Stromal cell of bone marrow (primary cell): ENCODE measurements at places on chromosomes 7 and 10.
A peak's percentile ranks its signal among the peaks of the same experiment; 100 is the strongest.

GRCh38 chr7:27329909-27330308 is 87.3 kb downstream of the EVX1 start:
- no peak for DNase-seq

DNA sequence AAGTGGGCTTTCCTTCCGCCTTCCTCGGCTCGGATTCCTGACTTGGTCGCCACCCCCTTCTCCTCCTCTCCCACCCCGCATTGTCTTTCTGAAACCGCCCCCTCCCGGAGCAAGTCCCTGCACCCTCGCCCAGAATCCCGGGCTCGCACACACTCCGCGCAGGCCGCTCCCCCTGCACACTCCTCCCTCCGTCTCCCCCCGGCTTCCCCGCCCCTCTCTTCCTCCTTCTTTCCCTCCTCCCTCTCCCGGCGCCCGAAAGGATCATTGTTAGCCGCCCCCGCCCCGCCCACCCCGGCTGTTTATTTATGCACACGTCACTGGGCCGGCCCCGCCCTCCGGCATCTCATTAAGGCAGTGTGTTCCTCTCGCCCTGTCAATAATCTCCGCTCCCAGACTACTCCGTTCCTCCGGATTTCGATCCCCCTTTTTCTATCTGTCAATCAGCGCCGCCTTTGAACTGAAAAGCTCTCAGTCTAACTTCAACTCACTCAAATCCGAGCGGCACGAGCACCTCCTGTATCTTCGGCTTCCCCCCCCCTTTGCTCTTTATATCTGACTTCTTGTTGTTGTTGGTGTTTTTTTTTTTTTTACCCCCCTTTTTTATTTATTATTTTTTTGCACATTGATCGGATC is at the start of gene TCF7L2:
TCF7L2 (plus strand) TSS at position 373 of the 633 bp plus-strand sequence. CDS start 510 bp downstream, outside the sequence.
- DNase-seq: peak; percentile 96

- no peak for DNase-seq
These were observed 2.0 kb downstream of the SUN1 start for GRCh38 chr7:834277-834676.

DNA sequence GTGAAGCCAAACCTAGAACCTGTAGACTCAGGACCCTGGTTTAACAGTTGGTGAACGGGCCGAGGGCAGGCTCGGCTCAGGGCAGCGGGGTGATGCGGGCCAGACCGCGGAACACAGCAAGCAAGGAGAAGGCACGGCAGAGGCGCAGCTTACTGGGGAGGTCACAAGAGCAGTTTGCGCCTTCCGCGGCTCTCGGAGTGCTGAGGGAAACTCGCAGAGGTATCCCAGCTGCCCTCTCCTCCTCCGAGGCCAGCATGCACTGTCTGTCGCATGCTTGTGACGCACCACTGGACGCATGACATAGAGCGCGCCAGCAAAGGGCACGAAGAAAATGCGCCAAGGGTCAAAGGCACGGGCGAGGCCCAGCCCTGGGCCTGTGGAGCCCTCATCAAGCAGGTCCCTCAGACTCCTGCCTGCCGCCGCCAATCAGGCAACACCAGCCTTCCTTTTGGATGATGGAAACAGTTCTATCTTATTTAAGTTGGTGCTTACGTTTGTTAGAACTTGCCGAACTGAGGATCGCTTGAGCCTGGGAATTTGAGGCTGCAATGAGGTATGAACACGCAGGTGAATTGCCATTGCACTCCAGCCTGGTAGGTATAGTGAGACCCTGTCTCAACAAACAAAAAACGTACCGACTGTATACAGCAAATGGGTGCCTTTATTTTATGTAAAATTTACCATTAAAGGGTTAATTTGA is 574.3 kb upstream of the GHITM start:
- no peak for DNase-seq

- DNase-seq: no peak
These were observed 400.1 kb upstream of the ETV1 start for GRCh38 chr7:14389595-14389994.

DNA sequence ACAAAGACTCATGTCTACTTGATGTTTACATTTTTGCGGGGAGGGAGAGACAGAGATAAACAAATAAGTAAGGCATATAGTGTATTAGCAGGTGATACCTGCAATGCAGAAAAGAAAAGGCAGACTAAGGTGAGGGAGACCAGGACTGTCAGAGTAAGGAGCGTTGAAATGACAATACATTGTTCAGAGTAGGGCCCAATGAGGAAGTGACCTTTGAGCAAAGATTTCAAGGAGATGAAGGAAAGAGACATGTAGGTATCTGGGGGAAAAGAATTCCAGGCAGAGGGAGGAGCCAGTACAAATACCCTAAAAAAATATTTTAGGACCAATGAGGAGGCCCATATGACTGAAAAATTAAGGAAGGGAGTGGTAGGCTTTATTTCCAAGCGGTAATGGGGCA is 162.7 kb upstream of the PRSS1 start:
- DNase-seq: no peak

DNA sequence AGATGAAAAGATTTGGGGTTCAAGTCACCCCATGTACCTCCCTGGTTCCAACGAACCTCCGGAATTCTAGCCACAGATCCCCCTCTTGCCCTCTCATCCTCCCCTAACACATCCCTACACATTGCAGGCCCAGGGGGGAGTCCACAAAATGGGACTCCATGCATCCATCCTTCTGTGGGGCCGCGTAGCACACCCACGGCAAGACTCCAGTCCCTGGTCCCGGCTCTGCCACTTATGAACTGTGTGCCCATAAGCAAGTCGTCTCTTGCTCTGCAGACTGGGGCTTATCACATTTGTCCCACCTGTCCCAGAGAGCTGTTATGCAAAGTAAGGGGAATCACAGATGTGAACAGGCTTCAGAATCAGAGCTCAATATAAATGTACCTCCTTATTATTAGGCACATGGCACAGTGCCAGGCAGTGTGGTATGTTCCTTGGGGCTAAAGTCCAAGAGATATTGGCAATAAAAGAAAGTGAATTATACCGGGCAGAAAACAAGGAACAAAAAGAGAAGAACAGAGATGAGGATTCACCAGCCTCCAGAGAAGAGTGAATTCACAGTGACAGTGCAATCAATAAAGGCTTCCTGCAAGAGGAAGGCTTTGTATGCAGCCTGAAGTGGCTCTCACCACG is 73.9 kb downstream of the KCNMA1 start:
- DNase-seq: no peak

- no peak for DNase-seq
These were observed 35.2 kb downstream of the ATXN7L1 start for GRCh38 chr7:105840981-105841749.

DNA sequence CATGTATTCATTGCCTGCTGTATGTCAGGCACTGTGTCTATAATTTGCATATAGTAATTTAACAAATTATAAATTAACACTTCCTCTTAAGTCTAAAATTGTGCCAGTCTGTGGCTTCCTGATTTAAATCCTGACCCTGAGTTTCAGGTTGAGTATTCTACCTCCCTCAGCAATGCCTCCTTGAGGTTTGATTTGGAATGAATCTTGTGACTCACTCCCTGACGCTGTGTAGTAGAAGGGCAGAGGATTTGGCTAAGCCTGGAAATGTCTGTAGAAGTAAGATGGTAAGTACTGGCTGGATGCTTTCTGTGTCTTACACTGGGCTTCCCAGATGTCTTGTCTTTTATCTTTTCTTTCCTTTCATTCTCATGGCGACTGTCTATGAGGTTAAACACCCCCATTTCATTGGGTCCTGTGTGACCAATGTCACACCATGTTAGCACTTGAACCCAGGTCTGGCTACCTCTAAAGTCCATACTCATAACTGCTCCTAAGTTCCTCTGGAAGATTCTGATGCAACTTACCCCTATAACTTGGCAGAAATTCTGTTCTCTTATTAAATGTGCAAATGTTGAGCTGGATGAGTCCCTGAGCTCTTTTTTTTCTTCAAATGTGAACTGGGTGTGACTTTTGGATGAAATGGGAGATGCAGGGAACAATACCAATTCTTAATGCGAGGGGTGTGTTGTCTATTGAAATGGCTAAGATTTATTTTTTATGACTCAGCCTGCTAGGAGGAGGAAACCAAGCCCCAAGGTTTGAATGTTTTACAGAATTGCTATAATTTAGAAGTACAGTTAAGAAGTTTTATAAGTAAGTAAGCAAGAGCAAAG is 48.5 kb downstream of the PLCE1 start:
- peak; percentile 81 for DNase-seq

DNA sequence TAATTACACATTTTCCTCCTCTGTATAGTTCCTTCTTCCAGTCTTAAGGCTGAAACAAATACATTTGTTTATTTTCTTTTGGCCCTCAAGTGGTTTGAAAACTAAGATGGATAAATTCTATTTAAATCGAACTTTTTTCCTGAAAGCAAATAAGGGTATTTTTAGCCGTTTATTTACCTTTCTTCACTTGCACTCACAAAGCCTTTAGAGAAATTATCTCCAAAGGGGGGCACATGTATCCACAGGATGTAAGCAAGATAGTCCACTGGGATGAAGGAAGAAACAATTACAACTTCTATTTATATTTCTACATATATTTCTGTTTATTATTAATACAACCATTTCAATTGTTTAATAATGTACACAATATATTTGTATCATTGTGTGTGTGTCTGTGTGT is 10.2 kb downstream of the CPA4 start:
- DNase-seq: no peak

- peak; percentile 15 for DNase-seq
These were observed 27.9 kb upstream of the PWWP2B start for GRCh38 chr10:132368881-132369635.

DNA sequence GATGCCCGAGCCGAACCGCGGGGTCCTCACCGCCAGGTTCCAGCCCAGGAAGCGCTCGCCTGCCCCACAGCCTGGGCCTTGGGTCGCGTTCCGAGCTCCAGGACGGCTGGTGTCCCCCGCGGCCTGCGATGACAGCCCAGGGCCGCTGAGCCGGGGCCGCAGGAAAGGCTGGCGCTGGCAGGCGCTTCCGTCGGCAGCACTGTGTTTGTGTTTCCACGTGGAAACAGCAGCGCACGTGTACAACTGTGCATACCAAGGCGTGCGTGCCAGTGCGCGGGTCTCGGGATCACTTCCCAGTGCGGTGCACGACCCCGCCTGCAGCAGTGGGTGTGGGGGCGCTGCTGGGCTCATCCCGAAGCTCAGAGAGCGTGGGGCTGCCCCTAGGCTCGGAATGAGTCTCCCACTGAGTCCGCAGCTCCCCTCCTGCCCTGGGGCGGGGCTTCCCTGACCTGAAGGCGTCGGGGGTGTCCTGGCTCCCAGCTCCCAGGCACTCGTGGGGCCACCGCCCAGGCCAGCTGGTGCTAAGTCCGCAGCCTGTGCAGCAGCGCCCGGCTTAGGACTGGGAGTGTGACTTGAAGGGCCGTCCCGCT is 17.2 kb downstream of the AP5Z1 start:
- DNase-seq: no peak

- DNase-seq: no peak
These were observed 77.9 kb upstream of the ABLIM1 start for GRCh38 chr10:114735946-114736345.

DNA sequence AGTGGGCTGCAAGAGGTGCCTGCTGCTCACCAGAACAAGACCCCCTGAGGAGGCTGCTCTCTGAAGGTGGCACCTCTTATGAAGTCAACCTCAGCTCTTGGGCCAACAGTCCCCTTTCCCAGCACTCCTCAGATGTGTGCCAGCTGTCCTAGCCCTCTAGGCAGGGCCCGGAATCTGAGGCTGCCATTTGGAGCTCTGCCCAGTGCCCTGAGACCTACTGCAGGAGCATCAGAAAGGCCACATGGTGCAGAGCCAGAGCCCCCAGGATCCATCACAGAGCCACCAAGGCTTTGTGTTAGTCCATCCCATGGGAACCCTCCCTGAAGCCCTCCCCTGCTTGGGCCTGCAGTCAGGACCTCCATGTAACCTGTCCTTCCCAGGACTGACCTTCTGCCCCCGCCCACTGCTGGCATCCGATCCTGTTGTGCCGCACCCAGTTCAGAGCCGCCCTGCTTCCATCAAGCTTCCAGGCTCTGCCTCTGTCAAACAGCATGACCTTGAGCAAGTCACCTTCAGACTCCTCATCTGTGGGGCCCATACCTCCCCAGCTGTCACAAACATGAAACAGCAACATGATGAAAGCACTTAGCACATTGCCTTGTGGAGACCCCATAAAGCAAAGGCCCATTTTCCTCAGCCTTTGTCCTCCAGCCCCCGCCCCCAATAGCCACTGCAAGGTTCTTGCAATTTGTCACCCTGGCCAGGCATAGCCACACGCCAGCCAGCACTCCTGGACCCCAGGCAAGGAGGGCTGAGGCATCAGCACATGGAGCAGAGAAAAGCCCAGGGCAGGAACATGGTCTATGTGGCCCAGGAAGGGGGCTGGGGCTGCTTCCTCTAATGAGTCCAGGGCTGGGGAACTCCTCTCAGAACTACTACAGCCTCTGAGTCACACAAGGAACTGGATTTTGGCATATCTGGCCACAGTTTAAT is 51.7 kb downstream of the GRID1 start:
- DNase-seq: no peak

DNA sequence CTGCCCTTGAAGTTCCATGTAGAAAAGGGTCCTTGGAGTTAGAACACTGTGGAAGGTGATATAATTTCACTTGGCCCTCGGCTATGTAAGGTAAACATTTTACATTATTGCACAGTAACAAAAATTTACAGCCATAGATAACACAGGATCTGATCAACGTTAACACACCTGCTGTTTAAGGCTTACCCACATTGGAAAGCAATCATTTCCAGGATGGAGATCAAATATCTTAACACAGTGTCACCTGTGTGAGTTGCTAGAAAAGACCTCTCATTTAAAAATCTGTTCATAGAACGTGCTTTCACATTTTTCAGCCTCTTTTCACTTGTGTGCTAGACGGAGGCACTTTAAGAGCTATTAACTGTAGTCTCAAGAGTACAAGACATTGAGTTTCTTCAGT is 1.9 kb downstream of the TMEM229A start:
- no peak for DNase-seq

GRCh38 chr10:86440874-86441843 is 74.6 kb upstream of the GRID1 start:
- DNase-seq: peak; percentile 49

GRCh38 chr10:131897297-131897899 is 3.4 kb upstream of the PPP2R2D start:
- no peak for DNase-seq

DNA sequence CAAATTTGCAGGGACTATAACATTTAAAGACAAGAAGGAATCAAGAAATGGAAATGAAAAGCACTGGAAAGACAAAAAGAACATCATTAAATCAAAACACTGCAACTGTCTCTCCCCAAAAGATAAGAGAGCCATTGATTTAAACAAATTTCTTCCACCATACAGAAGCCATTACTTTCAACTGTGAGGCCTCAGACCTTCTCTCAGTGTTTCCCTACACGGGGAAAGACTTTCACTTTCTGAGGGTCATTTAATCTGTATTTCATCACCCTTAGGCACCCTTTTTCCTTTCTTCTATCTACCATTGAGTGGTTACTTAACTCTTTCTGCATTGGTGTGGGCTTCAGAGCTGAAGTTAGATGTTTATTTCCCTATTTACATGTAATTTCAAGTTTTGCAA is 47.5 kb downstream of the CCDC172 start:
- DNase-seq: peak; percentile 15

GRCh38 chr10:28810057-28810870 is 132.9 kb downstream of the BAMBI start:
- DNase-seq: no peak

GRCh38 chr10:33306126-33306525 is 28.3 kb downstream of the NRP1 start:
- DNase-seq: no peak
